Epithelial cell of esophagus (primary cell): ENCODE measurements at places on chromosomes 3 and 15.
A peak's percentile ranks its signal among the peaks of the same experiment; 100 is the strongest.

DNA sequence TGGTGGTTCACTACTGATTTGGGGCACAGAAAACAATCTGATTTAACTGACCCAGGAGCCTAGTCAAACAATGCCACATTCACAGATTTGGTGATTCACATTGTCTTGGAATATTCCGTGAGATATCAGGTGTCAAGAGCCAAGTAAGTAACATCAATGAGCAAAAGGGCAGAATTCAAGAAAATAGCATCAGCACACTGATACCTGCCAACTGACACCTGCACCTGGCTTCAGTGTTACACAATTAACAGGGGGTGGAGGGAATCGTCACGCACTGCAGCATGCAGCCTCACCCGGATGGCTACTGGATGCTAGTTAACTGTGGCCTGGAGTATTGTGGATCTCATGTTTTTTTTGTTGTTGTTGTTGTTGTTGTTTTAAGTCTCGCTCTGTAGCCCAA is 17.6 kb downstream of the CCNL1 start:
- DNase-seq = no peak

GRCh38 chr15:66269326-66270090 is 16.0 kb upstream of the MEGF11 start:
- peak; percentile 71 for DNase-seq

DNA sequence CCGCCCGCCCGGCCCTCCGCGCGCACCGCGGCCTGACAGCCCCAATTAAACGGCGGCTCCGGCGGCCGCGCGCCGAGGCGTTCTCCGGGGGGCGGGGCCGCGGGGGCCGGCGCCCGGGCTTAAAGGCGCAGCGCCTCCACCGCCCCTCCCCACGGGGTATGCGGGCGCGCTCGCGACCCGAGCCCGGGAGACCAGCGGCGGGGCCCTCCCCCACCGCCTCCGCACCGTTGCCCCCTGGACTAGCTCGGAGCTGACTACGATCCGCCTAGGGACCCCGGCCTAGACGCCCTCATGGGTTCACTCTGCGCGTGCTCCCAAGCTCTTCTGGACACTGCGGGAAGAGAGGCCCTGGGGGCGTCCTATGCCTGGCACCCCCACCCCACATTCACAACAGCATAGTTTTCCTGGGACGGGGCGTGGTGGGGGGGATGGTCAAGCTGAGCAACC is at the start of gene DUSP7:
Gene DUSP7, minus strand, starts transcription at position 51 of the 447 bp plus-strand sequence. CDS start 205 bp downstream, outside the sequence.
- DNase-seq = peak; percentile 82

GRCh38 chr3:194939532-194939909 is 253.8 kb downstream of the FAM43A start:
- no peak for DNase-seq

GRCh38 chr3:2589336-2589969 is 490.8 kb downstream of the CNTN4 start:
- DNase-seq = no peak

- peak; percentile 9 for DNase-seq
Measured at GRCh38 chr15:95262866-95263564, 1031.7 kb downstream of the MCTP2 start.

DNA sequence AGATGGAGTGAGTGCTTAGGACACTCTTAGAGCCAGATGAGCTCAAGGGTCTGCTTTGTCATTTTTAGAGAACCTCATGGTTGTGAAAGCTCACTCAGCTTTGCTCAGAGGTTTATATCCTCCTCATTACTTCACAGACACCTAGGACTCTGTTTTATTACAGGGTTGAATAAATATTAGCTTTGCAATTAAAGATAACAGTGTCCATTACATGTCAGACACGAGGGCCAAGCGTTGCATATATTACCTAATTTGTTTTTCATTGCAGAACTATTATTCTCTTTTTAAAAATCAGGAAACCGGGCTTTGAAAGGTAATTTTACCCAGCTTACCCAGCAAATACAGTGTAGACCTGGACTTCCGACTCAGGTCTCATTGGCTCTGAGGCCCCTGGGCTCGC is 16.1 kb downstream of the MAP6D1 start:
- DNase-seq = no peak

- DNase-seq = no peak
Measured at GRCh38 chr3:147934451-147935180, 525.5 kb downstream of the ZIC1 start.

DNA sequence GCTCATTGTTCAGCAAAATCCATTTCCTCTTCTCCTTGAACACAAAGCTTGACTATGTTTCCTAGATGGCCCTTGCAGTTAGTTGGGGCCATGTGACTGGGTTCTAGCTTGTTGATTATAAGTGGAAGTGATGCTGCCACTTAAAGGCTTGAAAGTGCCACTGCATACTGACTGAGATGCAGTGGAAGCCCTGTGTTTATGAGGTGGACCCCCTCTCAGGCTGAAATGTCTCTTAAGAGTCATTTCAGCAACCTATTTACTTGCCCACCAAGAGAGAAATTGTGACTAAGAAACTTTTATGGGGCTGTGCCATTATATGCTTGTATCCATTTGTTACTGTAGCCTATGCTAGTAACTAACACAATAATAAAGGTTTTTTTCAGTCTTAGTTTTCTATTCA is 8.4 kb upstream of the ANP32A start:
- peak; percentile 46 for DNase-seq
